ENCODE measurements at places on chromosomes 2 and 18.

- no peak for DNase-seq
Observed at GRCh38 chr2:241929551-241930490, 60.3 kb downstream of the RTP5 start.

GRCh38 chr18:23861805-23862470 is 152.6 kb upstream of the TTC39C start:
- peak; percentile 78 for DNase-seq

DNA sequence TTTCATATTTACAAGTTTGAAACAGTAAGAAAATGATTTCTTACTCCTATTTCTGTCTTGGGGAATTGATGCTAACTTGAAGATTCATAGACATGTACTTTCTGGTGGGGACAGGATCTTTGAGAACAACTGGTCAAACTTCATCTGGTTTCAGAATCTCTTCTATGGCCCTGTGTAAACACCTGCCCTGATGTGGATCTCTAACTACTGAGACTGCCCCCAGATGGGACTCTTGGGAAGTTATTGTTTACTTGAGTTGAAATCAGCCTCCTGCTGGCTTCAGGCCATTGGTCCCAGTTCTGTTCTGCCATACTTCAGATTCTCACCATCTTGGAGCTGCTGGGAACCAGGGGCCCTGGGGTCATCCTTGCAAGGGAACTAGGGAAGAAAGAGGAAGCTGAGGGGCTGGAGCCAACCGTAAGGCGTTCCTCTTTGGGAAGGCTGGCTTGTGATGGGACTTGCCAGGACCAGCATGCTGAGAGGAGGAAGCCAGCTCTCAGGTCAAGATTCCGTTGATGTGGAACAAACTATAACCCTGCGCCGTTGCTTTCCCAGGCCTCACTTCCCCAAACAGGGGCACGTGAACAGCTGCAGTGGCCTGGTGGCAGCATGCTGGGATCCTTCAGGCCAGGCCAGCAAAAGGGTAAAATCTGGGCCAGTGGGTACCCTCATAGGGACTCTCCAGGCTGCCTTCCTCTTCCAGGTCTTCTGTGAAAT is 135.5 kb upstream of the CXCR4 start:
- no peak for DNase-seq

GRCh38 chr2:37013315-37013641 is 46.9 kb upstream of the STRN start:
- no peak for DNase-seq

GRCh38 chr2:128437204-128437565 is 118.5 kb upstream of the HS6ST1 start:
- no peak for DNase-seq

GRCh38 chr2:219331560-219332213 is 857 bp downstream of the RESP18 start:
- DNase-seq, result no peak

DNA sequence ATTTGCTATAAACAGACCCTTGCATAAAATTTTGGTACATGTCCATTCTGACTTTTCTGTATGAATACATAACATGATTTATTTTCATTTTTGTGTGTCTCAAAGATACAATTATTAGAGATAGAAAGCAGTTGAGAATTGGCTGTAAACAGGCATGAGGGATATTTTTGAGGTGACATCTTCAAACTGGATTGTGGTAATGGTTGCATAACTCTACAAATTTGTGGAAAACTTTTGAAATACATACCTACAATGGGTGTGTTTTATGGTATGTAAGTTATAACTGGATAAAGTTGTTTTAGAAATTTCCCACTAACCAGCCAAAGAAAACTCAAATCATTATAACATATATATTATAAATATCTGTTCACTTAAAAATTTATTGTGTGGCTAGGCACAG is 39.6 kb downstream of the GREB1L start:
- DNase-seq, result no peak

- peak; percentile 14 for DNase-seq
Observed at GRCh38 chr2:233053928-233054784, 6.0 kb upstream of the INPP5D start.

DNA sequence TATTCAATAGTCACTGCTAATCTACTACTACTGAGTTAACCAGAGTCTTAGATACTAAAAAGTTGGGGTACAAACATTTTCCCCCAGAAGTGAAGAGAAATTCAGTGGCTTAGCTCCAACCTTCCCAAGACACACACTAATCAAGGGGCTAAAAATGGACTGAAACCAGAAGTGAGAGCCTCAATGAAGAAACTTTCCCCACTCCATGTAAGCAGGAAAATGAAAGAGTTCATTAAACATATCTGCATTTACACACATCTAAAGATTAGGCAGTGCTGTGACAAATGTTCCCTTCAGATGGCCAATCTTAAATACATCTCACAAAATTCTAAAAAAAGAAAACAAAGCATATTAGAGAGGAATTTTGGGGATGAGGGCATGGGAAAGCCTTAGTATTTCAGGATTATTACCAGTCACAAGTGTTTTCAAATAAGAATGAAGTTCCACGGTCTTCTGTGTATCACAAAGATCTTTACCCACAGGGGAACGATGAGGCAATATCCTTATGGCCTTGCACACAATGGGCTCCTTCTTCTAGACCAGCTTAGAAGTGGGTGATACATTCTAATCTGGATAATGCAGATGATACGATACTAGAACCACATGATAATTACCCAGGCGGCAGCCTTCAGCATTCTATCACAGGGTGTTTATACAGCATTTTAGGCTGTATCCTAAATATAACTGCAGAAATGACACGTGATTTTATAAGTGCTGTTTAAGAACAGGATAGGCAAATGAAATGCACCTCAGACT is 17.1 kb downstream of the ANKRD44 start:
- DNase-seq, result no peak

DNA sequence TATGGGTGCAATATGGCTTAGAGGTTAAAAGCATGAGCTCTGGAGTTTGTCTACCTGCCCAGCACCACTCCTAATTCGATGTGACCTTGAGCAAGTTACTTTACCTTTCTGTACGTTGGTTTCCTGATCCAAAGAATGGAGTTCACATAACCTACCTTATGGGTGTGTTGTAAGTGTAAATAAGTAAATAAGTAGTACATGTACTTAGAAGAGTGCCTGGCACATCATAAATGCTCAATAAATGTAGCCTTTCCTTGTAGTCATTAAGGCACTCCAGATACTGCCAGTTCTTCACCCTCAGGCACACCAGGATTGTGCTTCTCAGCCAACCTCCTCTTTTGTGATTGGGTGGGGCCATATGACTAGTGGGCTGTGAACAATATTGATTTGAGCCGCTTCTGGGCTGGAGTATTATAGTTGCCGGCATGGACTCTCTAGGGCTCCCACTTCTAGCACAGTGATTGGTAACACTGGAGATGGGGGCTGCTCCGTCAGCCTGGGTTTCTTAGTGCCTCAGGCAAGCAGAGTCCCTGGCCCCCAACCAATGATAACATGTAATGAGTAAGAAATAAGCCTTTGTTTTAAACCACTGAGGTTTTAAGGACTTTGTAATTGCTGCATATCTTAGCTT is 101.7 kb upstream of the NOSTRIN start:
- DNase-seq, result no peak

GRCh38 chr18:49230326-49230725 is 230.1 kb downstream of the DYM start:
- no peak for DNase-seq

DNA sequence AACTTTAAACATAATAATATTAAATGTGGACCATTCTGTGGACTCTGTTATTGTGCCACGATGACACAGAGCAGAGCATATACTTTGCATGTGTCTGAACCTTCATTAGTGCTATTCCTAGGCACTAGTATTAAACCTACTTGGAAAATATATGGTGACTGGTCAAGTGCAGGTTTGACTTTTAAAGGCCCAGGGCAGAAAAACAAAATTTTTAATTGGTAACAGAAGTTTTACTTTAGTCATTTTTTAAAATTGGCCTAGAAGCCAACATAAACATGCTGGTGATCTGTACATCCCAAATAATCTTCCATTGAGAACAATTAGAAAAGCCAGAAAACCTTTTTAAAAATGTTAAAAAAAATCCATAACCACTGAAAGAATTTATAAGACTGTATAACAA is 16.6 kb downstream of the LDAH start:
- no peak for DNase-seq

GRCh38 chr2:8026381-8026780 is 655.5 kb upstream of the ID2 start:
- no peak for DNase-seq

- no peak for DNase-seq
Observed at GRCh38 chr2:195902857-195903256, 165.8 kb downstream of the DNAH7 start.

DNA sequence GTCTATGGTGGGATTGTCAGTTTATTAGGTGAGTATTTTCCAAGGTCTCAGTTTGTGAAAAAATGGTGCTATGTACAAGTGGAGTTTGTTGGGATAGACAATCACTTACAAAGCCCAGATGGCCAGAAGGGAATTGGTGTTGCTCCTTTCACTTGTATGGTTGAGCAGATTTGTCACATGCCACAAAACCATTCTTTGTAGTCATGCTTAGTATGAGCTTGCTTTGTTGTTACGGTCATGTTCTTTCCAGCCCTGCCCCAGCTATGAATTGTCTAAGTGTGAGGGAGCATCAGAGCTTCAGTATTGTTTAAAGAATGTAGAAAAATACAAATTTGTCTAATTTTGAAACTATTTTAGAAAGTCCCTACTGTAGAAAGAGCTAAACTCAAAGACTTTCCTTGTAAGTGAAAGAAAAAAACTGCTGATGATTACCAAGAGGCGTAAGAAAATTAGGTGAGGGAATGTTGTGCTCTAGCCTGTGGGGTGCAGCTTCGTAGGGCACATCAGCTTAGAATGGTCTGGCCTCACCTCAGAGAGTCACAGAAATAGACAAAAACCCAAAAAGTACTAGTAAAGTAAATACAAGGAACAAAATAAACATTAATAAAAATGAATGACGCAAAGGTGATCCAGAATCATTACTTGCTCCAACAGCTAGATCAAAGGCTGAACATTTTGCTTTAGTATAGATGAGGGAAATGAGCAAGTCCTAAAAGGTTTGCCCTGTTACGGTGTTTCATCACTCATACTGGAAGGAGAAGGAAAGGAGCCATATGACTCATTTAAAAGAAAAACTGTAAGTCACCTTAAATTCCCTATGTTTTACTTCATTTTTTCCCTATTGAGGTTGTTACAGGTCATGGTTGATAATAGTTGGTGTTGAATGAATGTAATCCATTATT is 9.2 kb downstream of the TGIF1 start:
- DNase-seq, result no peak

DNA sequence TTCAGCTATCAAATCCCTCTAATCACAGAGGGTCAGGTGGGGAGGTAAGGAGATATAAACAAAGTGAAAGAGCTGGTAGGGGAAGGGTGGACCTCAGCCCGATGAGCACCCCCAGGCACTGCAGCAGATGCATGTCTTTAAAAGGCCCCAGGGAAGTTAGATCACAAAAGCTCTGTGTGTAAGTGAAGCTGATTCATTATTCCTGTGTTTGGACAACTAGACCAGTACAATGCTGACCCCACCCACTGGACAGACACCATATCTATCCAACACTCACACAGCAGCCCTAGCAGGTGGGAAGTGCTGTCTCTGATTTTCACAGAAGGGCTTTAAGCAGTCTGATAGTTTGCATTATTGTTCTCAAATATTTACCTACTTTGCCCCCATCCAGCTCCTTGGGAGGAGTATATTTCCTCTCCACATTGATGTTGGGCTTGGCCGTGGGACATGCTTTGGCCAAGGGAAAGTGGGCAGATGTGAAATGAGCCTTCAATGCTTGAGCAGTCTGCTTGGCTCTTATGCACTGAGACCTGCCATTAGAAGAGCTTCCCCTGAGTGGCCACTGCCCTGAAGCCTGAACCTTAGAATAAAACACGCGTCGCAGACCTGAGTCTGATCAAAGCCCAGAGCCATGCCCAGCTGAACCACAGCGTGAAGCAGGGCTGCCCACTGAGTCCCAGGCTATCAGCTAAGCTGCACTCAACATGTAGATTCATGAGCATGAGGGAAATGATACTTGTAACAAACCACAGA is 111.4 kb downstream of the COPS8 start:
- no peak for DNase-seq

DNA sequence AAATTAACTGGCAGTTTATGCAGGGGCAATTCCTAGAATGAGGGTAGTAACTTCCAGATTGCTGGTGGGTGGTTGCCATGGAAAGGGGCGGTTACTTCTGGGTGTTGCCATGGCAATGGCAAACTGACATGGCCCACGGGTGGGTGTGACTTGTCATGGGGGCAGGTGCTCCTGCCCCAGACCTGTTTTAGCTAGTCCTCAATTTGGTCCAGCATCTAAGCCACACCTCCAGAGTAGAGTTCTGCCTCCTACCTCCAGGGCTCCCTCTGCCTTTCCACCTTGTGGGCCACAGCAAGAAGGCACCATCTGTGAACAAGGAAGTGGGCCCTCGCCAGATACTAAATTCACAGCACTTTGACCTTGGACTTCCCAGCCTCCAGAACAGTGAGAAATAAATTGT is 148.7 kb downstream of the TFCP2L1 start:
- no peak for DNase-seq

DNA sequence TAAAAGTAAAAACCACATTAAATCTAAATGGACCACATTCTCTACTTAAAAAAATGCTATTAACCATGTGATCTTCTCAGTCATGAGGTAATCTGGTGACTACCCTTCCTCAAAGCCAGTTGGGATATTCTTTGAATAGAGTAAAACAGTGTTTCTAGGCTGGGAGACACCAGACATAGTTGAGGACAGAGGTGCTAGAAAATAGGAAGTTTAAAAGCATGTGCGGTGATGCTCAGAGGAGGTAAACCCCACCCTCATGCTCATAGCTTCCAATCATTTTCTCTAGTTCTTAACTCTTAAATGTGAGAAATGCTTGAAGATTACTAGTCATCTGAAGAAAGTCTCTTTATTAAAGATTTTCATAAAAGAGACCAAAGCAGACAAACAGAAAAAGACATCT is 30.7 kb upstream of the ELAC1 start:
- no peak for DNase-seq

- DNase-seq, result peak; percentile 22
Observed at GRCh38 chr2:290090-290722, 2.3 kb upstream of the ALKAL2 start.

GRCh38 chr2:30316408-30316807 is 85.1 kb downstream of the LBH start:
- DNase-seq, result no peak

DNA sequence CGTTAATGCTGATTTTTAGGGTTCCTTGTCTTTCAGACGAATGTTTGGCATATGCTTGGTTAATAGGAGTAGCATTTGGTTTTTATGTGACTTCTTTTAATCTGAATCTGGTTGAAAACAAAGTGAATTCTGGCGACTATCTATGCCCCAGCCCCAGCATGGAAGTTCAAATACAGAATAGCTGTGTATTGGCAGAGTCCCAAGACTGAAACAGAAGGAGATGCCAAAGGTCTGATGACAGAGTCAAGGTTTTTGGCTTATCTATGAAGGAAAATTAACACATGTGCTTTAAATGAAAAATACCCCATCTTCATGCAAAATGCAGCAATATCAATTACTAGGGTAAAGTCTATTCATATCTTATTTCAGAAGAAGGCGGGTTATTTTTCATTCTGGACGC is 734.8 kb upstream of the NXPH2 start:
- no peak for DNase-seq

GRCh38 chr18:44537526-44537925 is 143.2 kb upstream of the SETBP1 start:
- no peak for DNase-seq

- peak; percentile 85 for DNase-seq
Observed at GRCh38 chr18:23828426-23828825, 139.2 kb downstream of the LAMA3 start.

GRCh38 chr18:58903533-58903932 is 38.9 kb downstream of the ZNF532 start:
- no peak for DNase-seq

Measured in Kasumi-1 (cell line).